ENCODE measurements at places on chromosomes 12 and 14.
A peak's percentile ranks its signal among the peaks of the same experiment; 100 is the strongest.

GRCh38 chr14:52439476-52439875, 112.8 kb downstream of the TXNDC16 start:
- DNase-seq: no peak

GRCh38 chr12:124776125-124776513, 87.5 kb downstream of the SCARB1 start:
- DNase-seq: no peak

- DNase-seq: peak; percentile 5
These were observed 35.9 kb downstream of the FBLN5 start for GRCh38 chr14:91911474-91912032.

- no peak for DNase-seq
These were observed 41.8 kb upstream of the FRMD6 start for GRCh38 chr14:51609955-51610283.

GRCh38 chr12:6315704-6316597, 5.5 kb downstream of the PLEKHG6 start:
- DNase-seq: no peak

DNA sequence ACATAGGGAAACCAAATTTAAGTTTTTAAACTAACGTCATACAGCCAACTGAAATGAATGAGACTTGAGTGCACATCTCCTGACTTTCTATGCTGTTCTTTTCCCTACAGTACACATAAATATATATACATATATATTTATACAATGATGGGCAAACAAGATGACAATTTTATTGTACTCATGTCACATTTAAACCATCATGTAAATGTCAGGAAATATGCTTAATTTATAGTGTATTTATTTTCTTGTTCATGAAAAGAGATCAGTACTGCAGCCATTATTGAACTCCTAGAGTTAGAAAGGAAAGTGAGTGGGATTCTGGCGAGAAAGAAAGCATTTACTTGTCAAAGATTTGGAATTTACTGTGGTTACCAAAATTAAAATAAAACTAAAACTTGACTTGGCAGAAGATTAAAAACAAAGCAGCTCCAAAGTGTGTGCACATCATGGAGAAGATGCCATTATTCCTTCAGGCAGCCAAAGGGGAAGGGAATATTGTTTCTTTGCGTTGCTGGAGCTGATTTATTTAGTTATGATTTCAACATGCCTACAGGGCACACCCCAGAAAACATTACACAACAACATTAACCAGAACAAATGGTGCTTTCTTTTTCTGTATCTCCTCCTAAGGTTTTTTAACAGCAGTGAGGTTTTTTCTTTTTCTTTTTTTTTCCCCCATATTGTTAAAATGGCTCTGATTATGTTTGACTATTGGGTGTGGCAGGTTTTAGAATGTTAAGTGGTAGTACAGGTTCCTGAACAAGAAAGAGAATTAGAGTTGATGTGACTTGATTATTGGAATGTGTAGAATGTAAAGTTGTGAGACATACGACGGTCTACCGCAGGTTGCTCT, 144.6 kb downstream of the RAD51B start:
- no peak for DNase-seq

DNA sequence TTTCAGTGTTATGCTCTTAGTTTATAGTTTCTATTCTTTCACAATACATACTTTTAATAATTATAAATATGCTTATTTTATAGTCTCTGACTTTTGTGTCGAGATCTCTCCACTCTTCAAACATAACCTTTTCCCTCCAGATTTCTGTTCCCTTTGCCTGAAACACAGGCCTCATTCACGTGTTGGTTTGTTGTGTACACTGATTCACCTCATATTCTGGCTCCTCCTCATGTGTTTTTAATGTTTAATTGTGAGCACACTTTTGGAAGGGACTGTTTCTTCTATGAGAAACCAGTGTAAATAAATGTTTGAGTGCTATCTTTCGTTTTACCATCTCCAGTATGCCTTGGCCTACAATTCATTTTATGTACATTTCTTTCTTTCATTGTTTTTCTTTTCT, 20.1 kb downstream of the LIN7A start:
- no peak for DNase-seq

DNA sequence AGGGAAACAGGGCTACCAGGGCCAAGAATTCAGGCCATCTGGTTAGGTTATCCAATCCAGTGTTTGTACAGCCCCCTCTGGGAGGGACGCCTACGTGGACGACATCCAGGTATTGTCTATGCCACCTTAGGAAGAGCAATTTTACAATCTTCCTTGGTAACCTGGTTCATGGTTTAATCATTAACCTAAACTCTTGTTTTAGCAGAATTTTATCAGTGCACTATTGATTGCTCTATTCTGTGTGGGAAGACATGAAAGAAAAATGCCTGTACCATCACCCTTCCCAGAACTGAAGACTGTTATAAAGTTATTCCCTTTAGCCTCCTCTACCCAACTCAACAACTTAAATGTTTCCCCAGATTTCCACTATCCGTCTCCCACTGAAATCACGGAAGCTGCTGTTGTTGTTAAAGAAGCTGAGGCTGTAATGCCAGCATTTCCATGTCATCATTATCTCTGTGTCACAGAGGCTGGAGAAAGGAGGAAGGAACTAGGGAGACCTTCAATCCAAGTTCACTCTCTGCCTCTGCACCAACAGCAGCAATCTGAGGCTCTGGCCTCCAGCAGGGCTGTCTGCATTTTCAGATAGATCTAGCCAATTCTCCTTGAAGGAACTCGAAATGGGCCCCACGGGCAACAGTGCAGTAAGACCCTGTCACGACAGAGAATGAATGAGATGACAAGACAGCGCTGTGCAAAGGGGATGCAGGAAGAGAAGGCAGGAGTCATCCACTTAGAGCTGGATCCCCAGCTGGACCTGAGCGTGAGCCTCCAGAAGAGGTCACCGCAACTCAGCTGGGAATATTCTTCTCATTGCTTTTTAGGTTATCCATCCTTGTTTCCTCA, 183.4 kb upstream of the GZMB start:
- DNase-seq: no peak

Measured in stimulated activated CD8-positive, alpha-beta memory T cell treated with anti-CD3 and anti-CD28 coated beads, Interleukin-2, amount 100 ng/mL, for 48 hours (primary cell).